ENCODE measurements at places on chromosomes 6 and 20. TPM values are rescaled to one million over a fixed set of nuclear protein-coding genes. Genes with fewer than 3 reads are reported as not detected.
A peak's percentile ranks its signal among the peaks of the same experiment; 100 is the strongest.

GRCh38 chr6:169881398-169881797 lies 130.0 kb downstream of the ERMARD start:
- no peak for DNase-seq

DNA sequence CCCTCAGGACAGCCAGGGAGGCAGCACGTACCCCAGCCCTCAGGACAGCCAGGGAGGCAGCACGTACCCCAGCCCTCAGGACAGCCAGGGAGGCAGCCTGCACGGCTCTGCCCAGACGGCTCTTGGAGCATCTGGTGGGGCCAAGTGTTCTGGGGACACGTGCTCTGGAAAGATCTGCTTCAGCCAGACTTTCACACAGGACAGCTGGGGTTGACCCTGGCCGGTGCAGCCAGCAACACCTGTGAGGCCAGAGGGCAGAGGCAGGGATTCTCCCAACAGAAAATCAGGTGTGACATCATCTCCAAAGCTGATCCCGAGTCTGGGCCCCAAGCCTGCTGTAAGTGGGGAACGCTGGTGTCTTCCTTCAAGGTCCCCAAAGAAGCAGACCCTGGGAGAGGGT lies 55.5 kb upstream of the SLCO4A1 start:
- DNase-seq = no peak

- DNase-seq = peak; percentile 82
Observed at GRCh38 chr6:122657601-122658000, 47.4 kb downstream of the PKIB start.

GRCh38 chr20:39850246-39850645 lies 838.8 kb downstream of the MAFB start:
- DNase-seq = peak; percentile 73

DNA sequence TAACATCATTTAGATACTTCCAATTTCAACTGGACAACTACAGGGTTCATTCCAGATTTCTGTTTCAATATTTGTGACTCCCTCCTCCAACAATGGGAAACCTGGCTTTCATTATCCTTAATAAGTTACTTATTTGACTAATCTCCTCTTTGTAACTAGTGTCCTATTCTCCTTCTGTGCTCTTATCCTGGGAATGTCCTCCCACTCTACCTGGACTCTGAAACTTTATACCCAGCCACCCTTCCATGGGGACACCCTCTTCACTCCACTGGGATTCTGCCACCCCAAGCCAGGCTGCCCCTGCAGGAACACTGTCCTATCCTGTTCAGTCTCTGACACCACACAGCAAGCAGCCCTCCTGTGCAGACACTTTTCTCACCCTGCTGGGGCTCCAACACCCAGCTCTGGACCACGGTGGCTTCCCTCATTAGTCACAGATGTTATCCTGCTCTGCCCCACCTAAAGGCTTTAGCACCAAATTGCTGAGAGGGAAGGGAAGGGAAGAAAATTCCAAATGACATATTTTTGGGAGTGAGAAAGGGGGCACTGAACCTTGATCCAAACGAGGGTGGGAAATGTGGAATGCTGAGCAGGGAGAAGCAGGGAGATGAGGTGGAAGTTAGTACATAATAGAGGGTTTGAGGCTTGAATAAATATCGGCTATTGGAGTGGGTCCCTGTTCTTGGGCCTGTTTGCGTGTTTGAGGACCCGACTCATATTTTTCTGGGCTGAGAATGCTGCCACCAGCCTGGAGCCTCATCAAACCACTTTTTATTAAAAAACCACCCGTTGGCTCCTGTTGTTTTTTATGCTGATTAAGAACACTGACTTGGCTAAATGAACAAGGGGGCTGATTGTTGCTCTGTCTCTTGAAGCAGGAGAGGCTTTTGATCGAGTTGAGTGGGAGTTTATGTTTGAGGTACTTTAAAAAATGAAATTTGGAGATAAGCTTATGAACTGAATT lies 54.0 kb upstream of the AKIRIN2 start:
- no peak for DNase-seq

- no peak for DNase-seq
Observed at GRCh38 chr6:144345451-144345850, 60.3 kb downstream of the UTRN start.

DNA sequence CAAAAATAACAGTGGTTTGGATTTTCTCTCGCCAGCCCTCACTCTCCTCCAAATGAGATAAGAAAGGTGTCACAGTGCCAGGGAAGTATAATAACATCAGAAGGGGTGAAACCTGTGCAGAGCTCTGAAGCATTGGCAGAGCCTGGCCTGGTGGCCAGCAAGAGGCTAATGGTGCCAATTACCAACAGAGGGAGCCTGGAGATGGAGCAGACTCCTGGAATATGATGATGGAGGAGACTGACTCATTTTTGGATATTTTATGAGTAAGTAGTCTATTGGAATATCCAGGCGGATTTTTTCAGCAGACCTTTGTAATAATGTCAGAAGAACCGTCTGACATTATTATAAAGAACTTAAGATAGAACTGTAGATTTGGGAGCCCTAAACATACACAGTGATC lies 442.6 kb upstream of the MARCKS start:
- peak; percentile 68 for DNase-seq

DNA sequence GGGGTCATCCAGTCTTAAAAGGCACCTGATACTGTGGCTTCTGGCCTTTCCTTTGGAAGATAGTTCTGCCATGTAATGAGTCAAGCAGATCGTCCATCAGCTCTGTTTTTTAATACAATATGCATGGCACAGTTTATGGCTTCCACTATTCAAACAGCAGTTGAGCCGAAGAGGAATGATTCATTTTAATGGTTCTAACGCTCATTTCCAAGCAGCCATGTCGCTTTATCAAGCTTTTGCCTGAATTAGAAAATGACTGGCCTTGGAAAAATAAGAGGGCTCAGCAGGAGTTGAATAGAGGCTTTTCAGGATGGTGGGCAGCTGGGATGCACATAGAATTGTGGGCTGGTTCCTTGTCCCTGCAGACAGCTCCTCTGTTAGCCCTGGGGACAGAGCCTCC lies 138.1 kb downstream of the SOBP start:
- DNase-seq = no peak

- DNase-seq = no peak
Observed at GRCh38 chr6:130148181-130148580, 74.6 kb downstream of the SAMD3 start.

Gene SNX14
- total RNA-seq = 151 TPM

GRCh38 chr6:138107752-138108592 lies 753 bp upstream of the PERP start:
- no peak for DNase-seq

DNA sequence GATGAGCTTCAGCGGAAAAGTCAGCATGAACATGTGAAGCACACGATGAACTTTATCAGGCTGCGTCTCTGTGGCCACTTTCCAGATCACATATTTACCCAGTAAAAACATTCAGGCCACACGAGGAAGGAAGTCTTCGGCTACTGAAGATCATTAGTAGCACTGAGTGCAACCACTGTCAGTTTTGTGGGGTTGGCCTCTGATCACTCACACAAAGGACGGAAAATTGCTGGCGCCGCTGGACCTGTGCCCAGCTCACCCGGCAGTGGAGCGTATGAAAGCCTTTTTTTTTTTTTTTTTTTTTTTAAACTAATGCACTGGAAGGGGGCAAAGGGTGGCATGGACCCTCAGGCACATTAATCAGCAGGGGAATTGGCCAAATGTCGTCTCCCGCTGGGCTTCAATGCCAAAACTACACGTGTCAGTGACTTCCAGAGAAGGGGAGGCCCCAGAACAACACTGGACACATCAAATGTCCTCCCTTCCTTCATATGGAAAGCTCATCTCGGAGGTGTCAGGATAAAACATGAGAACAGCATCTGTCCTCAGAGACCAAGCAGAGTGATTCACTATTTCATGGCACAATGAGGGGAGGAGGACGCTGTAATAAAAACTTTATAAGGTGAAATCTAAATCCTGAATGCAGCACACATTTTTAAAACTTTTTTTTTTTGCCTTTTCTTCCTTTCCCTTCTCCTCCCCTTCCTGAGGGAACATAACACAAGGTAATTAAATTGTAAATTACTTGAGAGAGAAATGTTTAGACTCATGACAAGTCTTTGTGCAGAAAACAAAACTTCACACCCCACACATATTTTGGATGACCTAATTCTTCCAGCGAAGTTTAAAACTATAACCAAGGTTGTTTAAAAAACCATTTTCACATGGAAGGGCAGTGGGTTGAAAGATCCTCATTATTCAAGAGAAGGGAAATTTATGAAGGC lies 223.4 kb downstream of the FOXC1 start:
- DNase-seq = peak; percentile 34

DNA sequence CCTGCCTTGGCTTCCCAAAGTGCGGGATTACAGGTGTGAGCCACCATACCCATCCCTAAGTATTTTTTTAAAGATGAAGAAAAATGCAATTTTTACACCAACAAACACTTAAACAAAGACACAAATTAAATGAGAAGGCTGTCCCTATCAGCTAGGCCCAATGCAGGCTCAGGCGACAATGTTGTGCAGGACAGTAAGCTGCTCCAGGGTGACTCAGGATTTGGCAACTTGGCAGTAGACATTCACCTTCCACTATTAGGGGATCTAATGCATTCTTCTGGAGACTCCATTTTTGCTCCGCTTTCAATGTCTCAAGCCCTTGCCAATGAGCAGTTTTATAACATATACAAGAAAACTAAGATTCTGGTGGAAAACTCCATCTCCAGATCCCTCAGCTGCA lies 19.7 kb downstream of the NDRG3 start:
- no peak for DNase-seq

Gene DEFB114
- not detected for total RNA-seq

- no peak for DNase-seq
Observed at GRCh38 chr6:41422161-41422560, 86.8 kb downstream of the NCR2 start.

Gene SLC12A5
- under 0.01 TPM for total RNA-seq

Gene CDSN
- total RNA-seq = not detected

Gene HSPA1L
- total RNA-seq = 0.97 TPM

DNA sequence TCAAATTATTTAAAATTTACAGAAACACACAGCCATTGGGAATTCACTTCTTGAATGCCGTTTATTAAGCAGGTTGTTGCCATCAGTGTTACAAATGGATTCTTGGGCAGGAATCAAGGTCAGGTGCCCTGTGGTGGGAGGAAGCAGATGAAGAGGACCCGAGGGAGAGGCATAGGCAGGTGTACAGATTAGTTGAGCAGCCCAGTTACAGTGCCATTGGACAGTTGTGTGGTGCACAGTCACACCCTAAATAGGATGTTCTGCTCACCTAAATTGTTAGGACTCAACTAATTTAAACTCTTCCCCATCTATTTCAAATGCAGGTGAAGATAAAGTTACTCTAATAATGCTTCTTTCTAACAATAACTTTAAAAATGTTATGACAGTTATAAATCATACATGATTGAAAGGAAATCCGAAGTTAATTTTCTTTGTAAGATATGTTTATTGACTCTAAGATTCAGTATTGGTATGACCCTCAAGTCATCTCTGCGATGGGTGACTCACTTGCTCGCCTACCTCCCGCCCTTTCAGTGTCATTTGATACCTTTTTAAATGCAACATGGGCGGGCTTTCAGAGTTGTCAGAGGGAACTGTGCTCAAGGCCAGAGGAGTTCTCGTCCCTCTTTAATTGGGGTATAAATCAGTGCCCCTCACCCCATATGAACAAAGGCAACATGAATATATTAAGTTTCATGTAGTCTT lies 35.1 kb downstream of the DSE start:
- peak; percentile 48 for DNase-seq

Gene MAP1LC3A
- total RNA-seq = 13.4 TPM

DNA sequence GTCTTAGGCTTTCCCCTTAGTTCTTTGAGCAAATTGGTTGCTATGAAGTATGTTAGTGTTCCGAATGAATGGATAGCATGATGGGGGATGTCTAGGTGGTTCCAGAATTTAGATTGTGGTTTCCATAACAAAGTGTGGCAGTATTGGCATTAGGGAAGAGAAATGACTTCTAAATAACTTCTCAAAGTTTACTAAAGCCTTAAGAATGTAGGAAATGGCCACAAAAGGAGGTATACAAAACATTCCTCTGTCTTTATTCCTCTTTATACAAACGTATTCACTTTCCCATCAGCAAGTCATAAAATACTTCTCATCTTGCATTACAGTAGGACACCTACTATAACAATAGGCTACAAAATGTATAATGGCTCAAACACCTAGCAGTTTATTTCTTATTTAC lies 279.6 kb downstream of the ESR1 start:
- DNase-seq = no peak

Gene STMND1
- not detected for total RNA-seq

Gene TMEM74B
- not detected for total RNA-seq

DNA sequence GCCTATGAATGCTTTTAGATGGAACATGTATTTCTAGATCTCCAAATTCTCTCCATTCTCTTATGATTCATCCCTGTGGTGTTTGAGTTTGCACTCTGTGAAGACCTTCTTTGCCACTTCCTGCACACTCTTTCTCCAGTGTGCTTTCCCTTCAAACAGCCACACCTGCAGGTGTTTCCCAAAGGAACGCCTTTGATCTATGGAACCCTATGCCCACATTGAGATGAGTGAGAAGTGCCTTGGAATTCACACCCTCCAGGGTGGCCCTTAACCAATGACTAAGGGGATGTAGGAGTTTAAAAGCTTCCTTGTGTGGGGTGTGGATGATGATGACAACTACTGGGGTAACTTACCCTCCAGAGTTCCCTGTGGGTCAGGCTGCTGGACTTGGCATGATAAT lies 570.1 kb downstream of the DHX35 start:
- no peak for DNase-seq

Gene DEFB132
- not detected for total RNA-seq

DNA sequence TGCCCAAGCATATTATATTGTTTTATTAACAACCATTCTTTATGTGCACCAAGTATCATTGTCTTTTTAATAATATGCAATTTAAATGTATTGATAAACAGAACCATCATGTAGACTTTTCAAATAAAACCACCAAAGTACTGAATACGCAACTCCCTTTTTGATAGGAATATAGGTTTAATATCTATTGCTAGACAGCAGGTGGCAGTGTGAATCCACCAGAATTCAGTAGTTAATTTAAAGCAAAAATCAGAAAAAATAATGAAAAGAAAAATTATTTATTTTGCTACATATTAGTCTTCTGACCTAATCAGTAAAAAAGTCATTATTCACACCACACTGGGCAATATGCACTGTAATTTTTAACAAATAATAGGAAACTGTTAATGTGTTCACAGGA lies 143.7 kb downstream of the KLHL32 start:
- DNase-seq = peak; percentile 54

DNA sequence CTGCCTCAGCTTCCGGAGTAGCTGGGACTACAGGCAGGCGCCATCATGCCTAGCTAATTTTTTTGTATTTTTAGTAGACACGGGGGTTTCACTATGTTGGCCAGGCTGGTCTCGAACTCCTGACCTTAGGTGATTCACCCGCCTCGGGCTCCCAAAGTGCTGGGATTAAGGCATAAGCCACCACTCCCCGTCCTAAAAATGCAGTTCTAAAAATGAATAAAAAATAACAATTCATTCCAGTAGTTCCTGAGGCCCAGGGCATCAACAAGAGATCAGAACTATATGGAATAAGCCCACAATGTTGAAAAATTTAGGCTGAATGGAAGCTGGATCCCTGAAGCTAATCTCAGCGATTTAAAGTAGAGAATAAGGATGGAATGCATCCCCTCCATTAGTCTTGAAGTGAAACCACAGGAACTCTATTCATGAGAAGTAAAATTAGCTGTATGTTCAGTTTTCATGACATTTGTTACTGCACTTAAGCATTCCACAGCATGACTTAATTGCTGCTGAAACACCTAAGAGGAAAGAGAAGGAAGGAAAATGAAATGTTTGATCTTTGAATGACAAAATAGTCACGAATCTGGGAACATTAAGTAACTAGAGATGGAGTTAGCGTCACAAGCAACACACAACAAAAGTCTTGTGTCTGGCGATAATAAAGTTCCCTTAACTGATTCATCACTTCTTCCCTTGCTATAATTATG lies 80.4 kb upstream of the RIPOR2 start:
- no peak for DNase-seq

Gene KIAA0408
- total RNA-seq = 1.3 TPM

- no peak for DNase-seq
Observed at GRCh38 chr6:140548366-140548765, 1173.9 kb upstream of the CITED2 start.
